ENCODE measurements at places on chromosomes 13 and 19.

- DNase-seq: no peak
These were observed 109.2 kb downstream of the SGCG start for GRCh38 chr13:23289917-23290357.

DNA sequence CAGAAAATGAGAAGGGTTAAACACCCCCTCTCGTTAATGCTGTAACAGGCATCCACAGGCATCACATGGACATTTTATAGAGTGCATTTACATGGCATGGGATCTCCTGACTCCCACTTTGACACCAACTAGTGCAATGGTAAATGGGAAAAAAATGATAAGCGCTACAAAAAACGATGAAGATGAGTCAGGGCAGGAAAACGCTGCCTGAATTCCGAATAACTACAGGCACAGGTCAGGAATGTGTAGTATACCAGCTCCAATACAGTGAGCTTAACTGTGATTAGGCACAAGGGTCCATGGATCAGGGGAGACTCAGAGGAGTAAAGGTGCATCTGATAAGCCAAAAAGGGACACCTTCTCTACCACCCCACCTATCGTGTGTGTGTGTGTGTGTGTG lies 223.6 kb downstream of the FOXO1 start:
- no peak for DNase-seq

GRCh38 chr13:52809310-52809769 lies 39.1 kb downstream of the PCDH8 start:
- DNase-seq: no peak

DNA sequence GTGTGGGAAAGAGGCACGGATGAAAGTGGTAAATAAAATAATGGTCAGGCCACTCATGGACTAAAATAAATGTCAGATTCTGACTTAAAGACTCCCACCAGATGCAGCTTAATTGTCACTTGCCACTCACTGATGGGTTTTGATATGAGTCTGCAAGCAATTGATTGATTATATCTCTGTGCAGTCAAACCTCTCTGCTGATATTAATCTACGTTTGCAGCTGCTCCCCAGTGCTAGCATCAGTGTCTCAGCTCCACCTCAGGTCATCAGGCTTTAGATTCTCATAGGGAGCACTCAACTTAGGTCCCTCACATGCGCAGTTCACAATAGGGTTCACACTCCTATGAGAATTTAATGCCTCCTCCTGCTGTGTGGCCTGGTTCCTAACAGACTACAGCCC lies 195.3 kb downstream of the B3GLCT start:
- no peak for DNase-seq

- peak; percentile 77 for DNase-seq
These were observed 699 bp downstream of the PTOV1 start for GRCh38 chr19:49851456-49852259.

GRCh38 chr13:37039896-37040295 lies 19.6 kb downstream of the SUPT20H start:
- DNase-seq: no peak

- DNase-seq: peak; percentile 99
These were observed at the start of the genes ZNF490 and ZNF791 for GRCh38 chr19:12610540-12611360. Gene ZNF490, minus strand, starts transcription at chr19:12610813. Its CDS starts 133 bp downstream, at chr19:12610680. Gene ZNF791, plus strand, starts transcription at chr19:12610920. Its CDS starts 160 bp downstream, at chr19:12611080.

- DNase-seq: no peak
These were observed 4.0 kb upstream of the ZNF8 start for GRCh38 chr19:58274771-58275201.

DNA sequence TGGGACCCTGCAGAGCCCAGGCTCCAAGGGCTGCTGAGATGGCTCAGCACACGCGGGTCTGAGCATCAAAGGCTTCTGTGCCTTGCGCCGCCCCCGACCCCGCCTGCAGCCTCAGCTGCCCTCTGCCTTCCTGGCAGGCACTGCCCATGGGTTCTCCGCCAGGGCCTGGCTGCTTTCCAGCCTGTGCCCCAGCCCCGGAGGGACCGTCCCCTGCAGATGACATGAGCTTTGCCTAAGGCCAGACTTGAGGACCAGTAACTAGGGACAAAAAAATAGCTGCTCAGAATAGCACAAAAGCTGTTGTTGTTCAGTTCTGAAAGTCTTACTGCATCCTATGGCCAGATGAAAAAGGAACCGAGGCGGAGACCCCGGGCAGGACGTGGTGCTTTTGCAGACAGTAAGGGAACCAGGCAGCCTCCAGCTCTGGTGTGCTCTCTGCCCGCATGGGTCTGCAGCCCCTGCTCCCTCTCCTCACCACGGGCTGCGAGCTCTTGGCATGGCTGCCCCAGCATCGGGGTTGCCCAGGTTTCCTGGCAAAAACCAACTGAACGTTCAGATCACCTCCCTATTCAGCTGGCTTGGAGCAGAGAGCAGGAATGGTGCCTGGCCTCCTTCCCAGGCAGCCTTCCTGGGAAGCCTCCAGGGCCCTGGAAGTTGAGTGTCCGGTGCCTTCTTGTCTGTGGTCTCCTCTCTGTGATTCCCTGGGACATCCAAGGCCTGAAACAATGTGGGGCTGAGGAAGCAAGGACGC lies 12.5 kb upstream of the CFAP97D2 start:
- DNase-seq: no peak

GRCh38 chr19:19782783-19783182 lies 38.8 kb downstream of the ZNF506 start:
- DNase-seq: no peak

DNA sequence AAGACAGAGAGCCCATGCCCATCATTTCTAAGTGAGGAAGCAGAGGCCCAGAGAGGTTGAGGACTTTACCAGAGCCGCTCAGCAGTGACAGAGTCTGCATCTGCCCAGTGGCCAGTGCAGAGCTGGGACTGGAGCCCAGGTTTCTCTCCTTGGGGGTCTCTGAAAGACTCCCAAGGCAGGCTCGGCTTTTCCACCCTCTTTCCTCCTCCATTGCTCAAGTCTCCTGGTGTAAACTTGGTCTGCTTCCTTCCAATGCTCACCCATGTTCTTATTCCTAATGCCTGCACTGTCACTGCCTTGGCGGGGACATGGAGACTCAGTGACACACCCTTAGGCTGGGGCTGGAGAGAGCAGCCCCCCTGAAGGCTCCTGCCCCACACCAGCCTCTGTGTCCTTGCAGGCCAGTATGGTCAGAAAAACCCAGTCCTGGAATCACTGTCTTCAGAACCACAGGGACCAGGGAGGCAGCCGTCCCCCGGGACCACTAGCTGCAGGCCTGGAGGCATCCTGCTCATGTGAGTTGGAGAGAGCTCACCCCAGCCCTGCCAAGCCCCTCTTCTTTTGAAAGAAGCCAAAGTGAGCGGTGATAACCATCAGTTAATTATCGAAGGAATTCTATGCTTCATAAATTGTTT lies 211.0 kb upstream of the ZNF536 start:
- no peak for DNase-seq

DNA sequence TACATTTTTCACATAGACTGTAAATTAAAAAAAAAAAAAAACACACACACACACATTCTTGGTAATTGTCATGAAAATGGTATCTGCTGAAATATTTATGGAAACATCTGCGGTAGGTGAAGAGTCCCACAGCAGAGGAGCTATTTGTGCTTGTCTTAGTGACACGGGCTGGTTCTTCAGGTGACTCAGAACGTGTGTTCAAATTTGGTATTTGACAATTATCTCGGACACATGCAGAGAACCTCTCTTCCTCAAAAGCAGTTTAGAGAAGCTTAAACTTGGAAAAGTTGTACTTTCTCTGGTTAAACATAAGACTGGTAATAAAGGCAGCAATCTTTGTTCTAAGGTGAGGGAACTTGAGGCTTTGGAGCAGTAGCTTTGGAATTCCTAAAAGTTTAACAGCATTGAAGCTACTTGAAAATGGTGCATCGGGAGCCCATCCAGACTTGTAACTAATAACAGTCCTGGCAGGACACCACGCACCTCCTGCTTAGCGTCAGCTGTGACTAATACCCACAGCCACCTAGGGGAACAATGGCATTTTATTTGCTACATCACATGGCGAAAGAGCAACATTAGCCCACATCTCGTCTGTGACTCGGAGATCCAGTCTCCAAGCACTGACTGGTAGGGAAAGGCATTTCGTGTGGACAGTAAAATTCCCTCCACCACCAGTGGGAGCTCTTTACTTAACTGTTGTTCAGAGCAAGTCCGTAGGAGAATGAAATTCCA lies 1505.1 kb upstream of the SLC10A2 start:
- DNase-seq: peak; percentile 72

DNA sequence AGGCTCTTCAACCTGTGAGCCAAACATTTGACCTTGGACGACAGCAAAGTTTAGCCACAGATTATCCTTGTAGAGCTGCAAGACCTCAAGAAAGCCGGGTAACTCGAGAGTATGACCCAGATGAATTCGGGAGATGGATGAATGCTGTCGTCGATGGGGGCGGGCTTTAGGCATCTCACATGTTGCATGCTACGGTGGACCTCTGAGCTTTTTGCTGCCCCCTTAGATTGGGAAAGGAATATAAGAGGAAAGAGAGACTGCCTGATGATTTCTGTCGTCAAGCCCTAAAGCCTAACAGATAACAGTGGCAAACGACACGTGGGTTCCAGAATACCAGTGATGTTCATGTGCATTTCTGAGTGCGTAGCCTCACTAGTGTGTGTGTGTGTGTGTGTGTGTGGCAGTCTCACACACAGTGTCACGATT lies 730 bp upstream of the ABCC4 start:
- no peak for DNase-seq

- DNase-seq: no peak
These were observed 13.1 kb downstream of the ZNF14 start for GRCh38 chr19:19719798-19720197.

DNA sequence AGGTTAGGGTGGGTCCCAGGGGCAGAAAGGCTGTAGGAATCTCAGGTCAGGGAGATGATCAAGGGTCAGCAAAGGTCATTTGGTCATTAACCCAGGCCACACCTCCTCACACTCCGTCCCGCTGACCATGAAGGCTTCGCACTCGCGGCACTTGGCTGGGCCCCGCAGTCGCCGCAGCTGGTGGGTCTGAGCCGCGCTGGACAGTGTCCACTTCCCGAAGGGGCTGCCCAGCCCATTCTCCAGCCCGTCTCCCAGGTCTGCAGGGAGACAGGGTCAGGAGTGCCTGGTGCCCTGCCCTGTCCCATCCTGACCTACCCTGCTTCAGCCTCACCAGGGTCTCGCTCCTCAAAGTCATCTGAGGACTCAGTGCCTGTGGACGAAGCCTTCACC lies 7.3 kb upstream of the LPAR2 start:
- DNase-seq: no peak

GRCh38 chr19:45804959-45805230 lies 10.2 kb downstream of the RSPH6A start:
- no peak for DNase-seq

DNA sequence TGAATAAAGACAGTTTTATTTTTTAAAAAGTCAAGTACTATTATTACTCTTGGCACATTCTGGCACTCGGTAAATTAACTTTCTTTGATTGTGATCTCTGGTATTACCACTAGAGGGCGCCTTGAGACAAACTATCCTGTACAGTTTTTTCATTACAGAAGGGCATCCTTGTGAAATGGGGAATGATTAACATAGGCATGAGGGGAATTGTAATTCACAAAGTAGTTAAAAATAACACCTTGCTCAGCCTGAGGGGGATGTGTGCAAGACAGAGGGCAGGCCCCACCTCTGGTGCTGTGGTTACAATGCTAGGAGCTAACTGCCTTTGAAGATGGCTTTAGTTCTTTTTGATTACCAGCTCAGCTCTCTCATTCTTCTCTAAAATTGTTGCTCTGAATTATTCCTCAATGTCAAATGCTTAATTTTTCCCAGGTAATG lies 24.2 kb upstream of the C1QTNF9B start:
- DNase-seq: no peak

DNA sequence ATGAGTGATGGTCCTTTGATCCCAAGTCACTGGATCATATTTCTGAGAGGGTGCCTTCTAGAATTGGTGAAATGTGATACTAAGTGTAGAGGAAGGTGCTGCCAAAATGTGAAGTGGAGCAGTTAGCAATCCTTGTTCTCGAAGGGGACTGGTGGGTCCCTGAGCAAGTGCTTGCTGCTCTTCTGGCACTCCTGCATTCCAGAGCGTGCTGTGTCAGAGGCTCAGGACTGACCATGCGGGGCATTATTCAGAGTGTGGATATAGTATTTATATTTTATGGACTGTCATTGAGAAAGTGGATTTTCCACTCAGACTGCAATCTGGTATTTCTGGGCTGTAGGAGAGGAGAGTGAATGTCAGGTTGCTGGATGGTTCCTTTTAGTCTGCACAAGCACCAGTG lies 152.6 kb upstream of the KL start:
- DNase-seq: no peak

GRCh38 chr19:19120308-19121231 lies 17.7 kb downstream of the TMEM161A start:
- peak; percentile 89 for DNase-seq

GRCh38 chr19:4089400-4089908 lies 22.8 kb upstream of the ZBTB7A start:
- DNase-seq: no peak

GRCh38 chr13:84433024-84433423 lies 550.8 kb upstream of the SLITRK1 start:
- DNase-seq: no peak

DNA sequence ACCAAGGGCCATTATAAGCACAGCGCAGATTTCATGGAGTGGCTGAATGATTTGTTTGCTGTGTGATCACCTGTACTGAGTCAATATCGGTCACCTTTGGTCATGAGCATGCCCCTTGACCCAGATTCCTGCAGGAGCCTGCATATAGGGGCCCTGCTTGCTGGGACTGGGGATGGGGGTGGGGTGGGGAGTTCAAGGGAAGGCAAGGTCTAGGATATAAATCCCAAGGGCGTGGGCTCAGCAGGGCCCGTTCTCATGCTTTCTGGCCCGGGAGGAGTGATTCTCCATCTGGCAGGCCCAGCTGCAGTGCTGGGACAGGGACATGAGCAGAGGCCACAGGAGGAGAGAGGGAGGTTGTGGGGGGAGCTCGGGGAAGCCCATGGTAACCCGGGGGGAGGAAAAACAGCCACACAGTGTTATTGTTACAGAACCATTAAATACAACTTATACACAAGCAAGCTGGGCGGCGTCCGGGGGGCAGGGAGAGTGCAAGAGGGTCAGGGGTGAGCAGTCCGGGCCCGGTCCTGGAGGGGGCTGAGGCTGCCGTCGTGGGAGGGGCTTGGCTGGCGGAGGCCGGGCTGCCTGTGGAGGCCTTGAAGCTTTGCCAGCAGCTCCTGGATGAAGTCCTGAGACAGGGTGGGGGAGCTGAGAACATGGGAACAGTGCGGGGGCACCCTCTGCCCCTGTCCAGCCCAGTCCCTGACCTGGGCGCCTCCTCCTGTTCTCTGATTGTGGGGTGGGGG lies 5.2 kb downstream of the PPP1R14A start:
- DNase-seq: peak; percentile 73

DNA sequence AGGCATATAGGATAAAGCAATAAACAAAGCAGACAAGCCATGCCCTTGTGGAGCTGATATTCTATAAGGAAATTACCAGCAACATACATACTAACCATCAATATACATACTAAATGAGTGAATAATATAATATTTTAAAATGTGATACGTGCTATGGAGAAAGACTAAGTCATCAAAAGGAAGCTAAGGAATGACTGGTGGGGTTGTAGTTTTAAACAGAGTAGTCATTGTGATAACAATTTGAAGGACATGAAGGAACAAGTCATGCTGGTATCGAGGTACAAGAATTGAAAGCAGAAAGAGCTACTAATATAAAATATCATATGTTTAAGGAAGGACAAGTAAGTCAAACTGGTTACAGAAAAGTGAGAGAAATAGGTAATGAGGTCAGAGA lies 894.9 kb upstream of the PCDH9 start:
- no peak for DNase-seq
